Urinary bladder (tissue), 4 donors: ENCODE measurements at places on chromosomes 3 and 15. TPM values are rescaled to one million over a fixed set of nuclear protein-coding genes. Genes with fewer than 3 reads are reported as not detected.

- no peak for DNase-seq
These were observed 46.1 kb downstream of the FRMD4B start for GRCh38 chr3:69339760-69340159.

DNA sequence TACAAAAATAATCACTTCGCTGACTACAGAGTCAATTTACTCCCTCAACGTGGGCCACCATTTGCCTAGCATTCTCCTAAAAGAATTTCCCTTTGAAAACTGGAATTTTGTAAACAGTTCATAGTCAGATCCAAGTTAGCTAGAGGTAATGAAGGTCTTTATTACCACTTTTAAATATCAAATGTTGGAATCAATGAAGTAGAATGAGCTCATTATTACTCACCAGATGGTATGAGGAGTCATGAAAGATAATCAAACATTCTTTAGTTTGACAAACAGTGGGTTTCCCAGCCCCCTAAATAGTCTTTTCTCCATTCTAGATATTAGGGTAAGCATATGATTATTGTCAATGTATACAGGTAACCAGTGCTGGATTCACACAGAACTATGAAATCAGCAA, 455.7 kb upstream of the THBS1 start:
- DNase-seq, result no peak

The STRIT1 gene
- total RNA-seq, result 1.4 TPM

DNA sequence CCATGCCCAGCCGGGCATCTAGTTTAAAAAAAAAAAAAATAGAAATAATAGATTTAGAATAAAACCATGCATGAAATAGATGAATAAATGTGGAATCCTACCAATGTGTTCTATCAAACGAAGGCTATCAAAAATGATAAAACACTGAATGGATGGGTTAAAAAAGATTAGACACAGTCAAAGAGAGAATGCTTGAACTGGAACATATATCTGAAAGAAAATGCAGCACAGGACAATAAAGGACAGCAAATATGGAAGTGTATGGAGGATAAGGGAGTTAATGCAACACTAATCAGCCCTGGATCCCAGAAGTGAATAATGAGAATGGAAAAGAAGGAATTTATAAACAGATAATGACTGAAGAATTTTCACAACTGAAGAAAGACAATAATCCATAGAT, 571.7 kb downstream of the GRM7 start:
- no peak for DNase-seq

GRCh38 chr3:115040673-115041286, 106.3 kb downstream of the ZBTB20 start:
- DNase-seq, result no peak

GRCh38 chr15:57184502-57184901, 191.8 kb upstream of the CGNL1 start:
- no peak for DNase-seq

- DNase-seq, result no peak
These were observed 39.4 kb downstream of the TMCO5A start for GRCh38 chr15:37973856-37974255.

The ANKRD34C gene
- not detected for total RNA-seq

The MYLK gene
- total RNA-seq, result 1,524 TPM

DNA sequence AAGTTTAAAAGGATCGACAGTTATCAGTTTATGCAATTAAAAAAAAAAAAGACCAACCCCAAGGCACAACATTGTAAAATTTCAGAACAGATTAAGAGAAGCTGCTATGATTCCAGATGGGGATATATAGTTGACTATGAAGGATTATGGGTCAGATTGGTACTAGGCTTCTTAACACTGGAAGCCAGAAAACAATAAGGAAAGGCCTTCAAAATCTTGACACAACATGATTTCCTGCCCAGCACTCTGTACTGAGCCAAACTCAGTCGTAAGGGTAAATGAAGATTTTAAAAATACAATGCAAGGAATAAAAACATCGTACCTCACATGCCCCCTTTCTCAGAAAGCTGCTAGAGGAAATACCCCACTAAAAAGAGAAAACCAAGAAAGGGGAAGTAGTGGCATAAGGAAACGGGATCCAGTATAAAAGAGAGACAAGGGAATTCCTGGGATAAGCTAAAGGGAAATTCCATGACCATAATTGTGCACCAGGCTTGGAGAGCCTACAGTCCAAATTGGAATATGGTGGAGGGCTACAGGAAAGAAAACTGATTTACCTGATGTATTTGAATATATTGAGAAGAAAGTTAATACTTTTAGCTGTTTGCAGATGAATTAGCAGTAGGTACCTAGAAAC, 27.9 kb downstream of the PIAS1 start:
- DNase-seq, result no peak

The ABI3BP gene
- 103 TPM for total RNA-seq

- no peak for DNase-seq
These were observed 277.1 kb downstream of the LPP start for GRCh38 chr3:188431040-188431439.

DNA sequence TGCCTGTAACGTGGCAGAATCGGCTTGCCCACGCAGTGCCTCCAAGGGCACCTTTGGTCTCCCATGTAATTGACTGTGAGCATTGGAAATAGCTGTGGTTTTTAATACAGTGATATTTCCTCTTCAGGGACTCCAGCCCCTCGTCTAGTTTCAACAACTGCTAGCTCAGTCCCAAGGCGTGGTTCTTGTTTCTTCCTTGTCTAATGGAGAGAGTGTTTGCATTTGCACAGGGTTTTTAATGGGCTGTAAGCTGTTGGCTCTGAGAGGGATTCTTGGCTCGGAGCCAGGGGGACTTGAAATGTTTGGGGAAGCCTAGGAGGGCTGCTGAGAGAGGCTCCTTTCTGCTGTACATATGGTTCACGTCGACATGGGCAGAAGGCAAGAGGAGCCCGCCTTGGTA, 86.2 kb downstream of the THSD4 start:
- peak; percentile 74 for DNase-seq

The GHSR gene
- not detected for total RNA-seq

GRCh38 chr3:153591561-153592245, 429.7 kb downstream of the RAP2B start:
- DNase-seq, result no peak

DNA sequence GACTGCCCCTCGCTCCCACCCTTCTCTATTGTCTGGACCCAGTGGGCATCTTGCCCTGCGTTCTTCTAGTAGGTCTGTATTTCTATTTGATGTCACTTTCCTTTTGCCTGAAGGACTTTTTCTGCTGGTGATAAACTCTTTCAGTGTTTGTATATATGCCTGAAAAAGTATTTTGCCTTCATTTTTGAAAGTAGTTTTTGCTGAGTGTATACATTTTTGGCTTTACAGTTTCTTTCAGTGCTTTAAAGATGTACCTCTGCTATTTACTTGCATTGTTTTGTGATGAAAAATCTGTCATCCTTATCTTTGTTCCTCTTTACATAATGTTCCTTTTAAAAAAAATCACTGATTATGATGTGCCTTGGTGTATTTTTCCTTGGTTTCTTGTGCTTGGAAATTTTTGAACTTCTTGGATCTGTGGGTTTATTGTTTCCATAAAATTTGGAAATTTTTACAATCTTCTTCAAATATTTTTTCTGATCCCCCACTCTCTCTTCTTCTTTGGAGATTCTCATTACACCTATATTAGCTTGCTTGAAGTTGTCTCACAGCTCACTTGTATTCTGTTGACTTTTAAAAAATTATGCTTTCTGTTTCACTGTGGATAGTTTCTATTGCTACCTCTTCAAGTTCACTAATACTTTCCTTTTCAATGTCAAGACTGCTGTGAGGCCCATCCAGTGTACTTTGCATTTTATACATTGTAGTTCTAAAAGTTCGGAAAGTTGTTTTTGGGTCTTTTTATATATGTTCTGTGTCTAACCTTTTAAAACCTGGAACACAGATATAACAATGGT, 67.8 kb downstream of the RGMA start:
- DNase-seq, result no peak

DNA sequence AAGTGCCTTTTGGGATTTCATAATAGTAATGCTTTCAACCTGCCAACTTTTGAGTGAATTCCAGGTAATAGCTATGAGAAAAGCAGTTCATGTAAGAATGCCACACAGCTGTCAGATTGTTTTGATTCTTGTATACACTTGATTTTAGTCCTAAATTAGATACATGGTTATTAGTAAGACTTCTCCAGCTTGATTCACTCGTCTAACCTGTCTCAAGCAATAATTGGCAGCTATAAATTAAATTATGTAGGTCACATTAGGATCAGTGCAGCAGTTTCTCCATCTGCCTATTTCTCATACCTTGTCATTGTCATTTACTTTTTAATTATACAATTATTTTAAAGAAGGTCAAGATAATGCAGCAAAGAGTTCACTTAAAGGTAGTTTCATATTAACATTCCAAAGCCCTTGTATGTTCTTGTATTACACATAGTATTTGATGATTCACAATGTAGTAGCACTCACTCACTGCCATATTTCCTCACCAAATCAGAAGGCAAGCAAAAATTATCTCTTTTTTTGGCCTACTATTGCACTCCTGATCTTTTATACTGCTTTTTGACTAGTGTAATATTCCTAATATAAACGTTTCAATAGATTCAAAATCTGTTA, 10.9 kb upstream of the CRYBG3 start:
- no peak for DNase-seq

DNA sequence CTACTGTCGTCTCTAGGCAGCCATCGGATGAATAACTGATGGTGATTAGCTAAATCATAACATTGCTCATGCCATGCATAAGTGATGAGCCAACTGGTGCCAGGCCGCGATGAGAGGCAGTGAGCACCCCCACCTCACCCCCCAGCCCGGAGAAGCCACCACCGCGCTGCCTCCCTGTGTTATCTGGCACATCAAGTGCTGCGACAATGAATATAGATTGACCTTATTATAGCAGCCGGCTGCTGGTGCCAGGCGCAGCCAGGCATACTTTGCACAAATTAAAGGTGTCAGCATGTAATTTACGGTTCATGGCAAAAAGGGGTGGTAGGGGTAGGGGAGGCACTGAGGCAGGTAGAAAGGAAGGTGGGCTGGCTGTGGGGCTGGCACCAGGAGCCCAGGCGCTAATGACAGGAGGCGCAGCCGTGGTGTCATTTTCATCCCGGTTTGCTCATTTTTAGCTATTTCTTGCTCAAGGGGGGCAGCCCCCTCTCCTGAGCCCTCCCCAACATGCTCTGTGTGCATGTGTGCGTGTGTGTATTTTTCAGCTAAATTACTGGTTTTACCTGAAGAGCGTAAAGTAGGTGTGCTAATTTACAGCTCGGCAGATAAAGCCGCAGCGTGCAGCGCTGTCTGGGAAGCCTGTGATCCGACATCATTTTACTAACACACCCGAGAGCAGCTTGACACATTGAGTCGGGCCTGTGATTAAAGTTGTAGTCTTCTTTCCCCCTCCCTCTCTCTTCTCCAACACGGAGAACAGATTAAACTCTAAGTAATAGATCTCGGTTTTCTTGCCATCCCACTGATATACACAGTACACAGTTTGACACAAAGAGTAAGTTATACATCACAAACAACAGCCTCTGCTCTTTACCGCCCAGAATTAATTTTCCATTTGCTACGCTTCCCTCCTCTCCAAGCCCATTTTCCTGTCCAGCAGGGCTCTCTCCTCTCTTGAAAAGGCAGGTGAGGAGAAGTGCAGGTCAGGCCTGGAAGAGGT, 212.3 kb downstream of the RPLP1 start:
- no peak for DNase-seq

DNA sequence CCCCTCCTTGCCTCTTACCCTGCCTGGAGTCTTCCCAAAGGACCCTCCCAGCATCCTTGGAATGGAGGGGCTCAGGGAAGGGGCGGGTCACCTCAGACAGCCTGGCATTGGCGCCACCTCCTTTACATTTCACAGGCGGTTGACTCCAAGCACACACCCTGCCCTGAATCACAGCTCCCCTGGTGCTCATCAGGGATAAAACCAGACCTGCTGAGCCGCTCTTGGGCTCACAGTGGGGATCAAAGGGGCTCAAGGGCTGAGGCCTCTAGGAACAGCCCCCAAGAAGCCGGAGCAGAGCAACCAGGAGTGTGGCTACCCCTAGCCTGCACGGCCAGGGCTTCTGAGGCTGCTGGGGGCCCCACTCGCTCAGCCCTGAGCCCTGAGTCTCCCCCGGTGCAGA, 16.6 kb downstream of the LINGO1 start:
- DNase-seq, result no peak

GRCh38 chr3:27578032-27578431, 93.8 kb upstream of the SLC4A7 start:
- DNase-seq, result no peak

The ACKR2 gene
- total RNA-seq, result 6.8 TPM

The B3GNT5 gene
- total RNA-seq, result 18.3 TPM

DNA sequence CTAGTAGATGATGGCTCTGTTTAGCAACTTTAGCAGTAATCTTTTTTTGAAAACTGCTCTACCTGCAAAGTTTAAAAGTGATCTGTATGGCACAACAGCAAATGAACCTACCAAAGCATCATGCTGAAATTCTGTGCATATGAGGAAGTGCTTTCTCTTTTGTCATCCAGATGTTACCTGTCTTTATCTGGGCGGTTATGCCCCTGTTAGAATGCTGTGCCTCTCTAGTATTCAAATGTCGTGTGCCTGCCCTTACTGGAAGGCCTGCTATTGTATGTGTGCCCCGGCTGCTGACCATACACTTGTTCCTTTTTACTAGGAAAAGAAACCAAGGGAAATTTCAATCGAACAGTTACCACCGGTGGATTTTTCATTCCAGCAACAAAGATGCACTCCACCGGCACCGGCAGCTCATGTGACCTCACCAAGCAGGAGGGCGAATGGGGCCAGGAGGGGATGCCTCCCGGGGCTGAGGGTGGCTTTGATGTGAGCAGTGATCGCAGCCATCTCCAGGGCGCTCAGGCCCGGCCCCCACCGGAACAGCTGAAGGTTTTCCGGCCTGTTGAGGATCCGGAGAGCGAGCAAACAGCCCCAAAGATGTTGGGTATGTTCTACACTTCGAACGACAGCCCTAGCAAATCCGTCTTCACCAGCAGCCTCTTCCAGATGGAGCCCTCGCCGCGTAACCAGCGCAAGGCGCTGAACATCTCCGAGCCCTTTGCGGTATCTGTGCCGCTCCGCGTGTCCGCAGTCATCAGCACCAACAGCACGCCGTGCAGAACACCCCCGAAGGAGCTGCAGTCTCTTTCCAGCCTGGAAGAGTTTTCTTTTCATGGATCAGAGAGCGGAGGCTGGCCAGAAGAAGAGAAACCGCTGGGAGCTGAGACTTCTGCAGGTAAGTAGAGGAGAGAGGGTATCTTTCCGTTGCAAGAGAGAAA, 61.6 kb downstream of the TMEM39A start:
- DNase-seq, result no peak
